ENCODE measurements at places on chromosomes 7 and 10.

- no peak for DNase-seq
Observed at GRCh38 chr7:122633472-122633871, 65.4 kb downstream of the RNF133 start.

DNA sequence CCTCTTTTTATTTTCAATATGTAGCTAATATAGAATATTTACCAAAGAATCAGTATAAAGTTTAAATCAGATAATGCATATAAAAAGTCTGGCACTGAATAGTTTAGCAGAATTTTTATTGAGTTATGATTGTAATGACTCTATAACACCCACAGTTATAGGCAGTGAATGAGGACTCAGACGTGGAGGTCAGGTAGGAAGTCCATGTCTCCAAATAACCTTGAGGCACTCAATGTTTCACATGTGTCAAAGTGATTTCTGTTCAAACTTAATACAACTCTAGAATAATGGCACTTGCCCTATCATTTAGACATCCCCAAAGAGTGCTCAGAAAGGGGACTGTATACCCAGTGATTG is 332.1 kb downstream of the BMPER start:
- no peak for DNase-seq

- no peak for DNase-seq
Observed at GRCh38 chr10:60192946-60193345, 196.7 kb downstream of the ANK3 start.

- no peak for DNase-seq
Observed at GRCh38 chr7:141709749-141710148, 1.6 kb downstream of the WEE2 start.

DNA sequence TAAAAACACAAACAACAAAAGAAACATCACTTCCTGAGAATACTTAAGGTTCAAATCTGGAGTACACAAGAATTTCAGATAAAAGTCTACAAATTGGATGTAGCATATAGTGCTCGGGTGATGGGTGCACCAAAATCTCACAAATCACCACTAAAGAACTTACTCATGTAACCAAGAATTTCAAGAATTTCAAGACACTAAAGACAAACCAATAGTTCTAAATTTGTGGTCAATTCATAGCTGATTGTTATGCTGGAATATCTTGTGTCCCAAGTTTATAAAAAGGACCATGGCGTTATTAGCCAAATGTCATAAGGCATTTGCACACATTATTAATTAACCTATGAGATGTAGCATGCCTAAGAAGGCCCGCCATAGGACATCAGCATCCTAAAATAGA is 1204.1 kb upstream of the AUTS2 start:
- no peak for DNase-seq

- DNase-seq: no peak
Observed at GRCh38 chr7:155987681-155988235, 175.5 kb upstream of the SHH start.

GRCh38 chr7:45105588-45106188 is 5.8 kb downstream of the TBRG4 start:
- DNase-seq: no peak

- DNase-seq: no peak
Observed at GRCh38 chr10:127174866-127175265, 21.5 kb downstream of the INSYN2A start.

GRCh38 chr10:58475322-58476277 is 37.1 kb upstream of the BICC1 start:
- no peak for DNase-seq

GRCh38 chr7:6167004-6167551 is 105.3 kb downstream of the CYTH3 start:
- DNase-seq: no peak

- no peak for DNase-seq
Observed at GRCh38 chr10:73635781-73636180, 5.5 kb downstream of the MYOZ1 start.

DNA sequence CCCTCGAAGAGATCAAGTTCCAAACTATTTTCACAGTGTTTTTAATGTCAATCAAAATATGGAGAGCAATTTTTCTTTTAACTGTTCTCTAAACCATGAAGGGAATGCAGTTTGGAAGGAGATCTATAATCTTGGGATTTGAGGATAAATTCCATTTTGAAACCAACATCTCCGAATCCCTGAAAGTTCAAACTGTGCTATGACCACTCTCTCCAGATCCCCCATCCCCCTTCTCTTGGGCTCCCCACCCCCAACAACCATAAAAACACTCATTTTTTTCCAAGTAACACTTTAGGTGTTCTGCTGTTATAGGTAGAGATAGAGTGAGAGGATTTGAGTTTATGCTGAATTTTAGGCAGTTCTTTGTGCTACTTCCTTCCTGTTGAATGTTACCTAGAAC is 1.7 kb downstream of the CALD1 start:
- no peak for DNase-seq

DNA sequence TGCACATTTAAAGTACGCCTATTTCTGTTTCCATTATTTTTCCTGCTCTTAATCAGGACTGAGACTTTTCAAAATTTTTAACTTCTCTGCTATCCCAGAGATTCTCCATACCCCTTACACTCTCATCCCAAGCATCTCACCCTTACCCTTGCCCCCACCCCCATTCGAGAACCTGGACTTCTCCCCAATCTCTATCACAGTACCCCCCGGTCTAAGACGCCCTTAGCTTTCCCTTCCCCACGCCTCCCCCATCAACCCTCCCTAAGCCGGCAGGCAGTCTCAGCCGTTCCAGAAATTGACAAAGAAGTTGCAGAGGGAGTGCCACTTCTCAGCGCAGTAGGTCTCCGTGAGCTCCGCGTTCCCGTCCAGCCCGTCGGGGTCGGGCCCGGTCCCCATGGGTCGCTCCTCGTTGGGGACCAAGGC is 1.4 kb downstream of the FGFBP3 start:
- no peak for DNase-seq

GRCh38 chr7:57354195-57354594 is 95.8 kb upstream of the ZNF716 start:
- DNase-seq: no peak

DNA sequence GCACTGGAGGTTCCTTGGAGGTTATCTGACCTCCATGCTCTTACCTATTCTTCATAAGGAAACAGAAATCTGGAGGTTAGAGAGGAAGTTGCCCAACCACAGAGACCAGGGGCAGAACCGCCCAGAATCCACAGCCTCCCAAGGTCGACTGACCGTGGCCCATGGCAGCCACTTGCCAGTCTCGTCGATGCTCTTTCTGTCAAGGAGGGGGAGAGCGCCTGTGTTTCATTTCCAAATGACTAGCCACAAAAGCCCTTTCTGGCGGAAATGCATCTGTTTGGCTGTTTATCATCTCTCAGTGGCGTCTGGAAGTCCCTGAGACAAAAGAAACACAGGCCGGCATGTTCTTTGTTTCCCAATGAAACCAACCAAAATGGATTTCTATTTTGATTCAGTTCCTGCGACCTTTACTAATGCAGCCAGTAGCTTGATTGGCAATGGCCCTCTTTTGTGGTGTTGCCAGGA is 2.9 kb downstream of the RAMP3 start:
- DNase-seq: no peak

DNA sequence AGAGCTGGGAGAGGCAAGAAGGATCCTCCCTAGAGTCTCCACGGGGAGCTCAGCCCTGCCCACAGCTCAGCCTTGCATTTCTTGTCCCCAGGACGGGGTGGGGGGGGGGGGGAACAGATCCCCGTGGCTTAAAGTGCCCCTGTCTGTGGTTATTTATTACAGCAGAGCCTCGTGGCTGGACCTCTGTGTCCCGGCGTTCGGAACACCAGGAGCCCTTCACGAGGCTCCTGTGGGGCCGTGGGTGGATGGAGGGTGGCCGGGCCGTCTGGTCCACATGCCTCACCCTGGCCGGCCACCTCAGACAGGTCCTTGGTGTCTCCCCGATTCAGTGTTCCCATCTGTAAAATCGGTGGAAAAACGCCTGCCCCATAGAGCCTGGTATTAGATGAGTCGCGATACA is 37.9 kb downstream of the FAM20C start:
- no peak for DNase-seq

- no peak for DNase-seq
Observed at GRCh38 chr7:131011976-131012375, 278.0 kb upstream of the KLF14 start.

DNA sequence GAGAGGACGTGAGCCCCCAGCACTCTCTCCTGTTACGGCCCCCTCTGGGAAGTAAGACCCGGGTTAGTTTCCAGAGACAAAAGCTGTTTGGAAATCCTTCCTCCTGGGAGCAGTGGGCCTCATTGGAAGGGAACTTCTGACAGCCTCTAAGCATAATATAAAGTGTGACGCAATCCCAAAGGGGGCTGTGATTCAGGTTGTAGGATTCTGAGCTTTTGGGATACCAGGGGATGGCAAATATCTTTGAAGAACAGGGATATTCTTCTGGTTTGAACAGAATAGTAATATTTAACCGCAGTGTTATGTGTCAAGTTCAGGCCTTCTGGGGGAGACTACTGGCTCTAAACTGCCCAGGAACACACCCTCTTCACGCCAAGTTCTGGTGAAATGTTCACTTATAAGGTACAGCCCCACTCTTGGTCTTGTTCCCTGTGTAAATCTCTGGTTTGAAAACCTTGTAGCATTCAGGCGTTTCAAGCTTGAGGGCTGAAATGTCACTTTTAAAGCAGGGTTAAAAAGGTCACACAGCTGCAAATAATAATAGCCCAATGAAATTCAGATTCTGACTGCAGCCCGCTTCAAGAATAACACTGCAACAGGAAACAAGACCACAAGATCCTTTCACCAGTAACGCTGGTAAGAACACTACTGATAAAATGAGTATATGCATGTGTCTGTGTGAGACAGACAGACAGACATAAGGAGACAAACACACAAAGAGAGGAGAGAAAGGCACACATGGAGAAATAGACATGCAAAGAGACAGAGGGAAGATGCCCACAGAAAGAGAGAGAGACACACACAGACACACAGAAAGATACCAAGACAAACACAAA is 69.0 kb downstream of the CREB5 start:
- no peak for DNase-seq

DNA sequence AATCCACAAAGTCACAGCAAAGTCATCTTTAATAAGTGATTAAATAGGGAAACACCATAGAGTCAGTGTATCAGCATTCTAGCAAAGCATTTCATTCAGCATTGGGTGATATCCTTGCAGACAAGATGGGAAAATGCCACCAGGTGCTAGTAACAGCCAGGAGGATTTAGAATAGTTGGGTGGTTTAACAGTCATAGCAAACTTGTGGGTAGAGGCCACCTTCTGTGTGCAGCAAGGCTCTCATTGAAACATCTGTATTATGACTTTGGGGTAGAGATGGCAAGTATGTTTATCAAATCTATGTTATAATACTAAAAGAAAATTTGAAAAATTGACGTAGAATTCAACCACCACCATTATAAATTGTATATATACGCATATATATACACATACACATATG is 26.4 kb upstream of the ADO start:
- DNase-seq: no peak

DNA sequence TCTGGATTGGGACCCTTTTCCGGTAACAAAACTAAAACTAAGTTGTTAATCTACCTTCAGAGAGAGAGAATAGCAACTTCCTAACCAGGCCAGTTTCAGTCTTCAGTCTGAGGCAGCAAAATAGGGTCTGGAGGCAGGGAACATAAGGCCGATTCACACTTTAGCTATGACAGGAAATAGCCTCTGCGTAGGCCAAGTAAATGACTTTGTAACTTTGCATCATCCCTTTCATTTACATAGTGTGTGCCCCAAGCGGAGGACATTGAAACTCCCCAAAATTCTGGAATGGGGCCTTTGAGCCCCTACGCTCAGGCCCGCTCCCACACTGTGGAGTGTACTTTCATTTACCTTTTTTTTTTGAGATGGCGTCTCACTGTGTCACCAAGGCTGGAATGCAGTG is 1.7 kb upstream of the UPP1 start:
- DNase-seq: no peak

DNA sequence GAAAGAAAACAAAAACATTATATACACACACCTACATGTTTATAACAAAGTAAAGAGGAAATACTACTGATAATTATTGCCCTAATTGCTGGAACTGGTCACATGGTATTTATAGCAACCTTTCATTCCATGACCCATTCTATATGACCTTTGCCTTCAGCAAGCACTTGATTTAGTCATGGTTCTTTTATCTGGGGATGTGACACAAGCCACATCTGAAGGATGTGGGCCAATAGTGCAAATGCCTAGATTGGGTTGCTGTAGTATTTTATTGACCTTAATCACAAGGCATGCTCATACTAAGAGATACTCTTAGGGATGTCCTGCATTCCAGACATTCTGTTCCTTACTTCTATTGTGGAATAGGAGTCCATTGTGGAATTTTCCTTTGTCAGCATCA is 723.5 kb upstream of the POM121L12 start:
- no peak for DNase-seq

GRCh38 chr7:129886818-129887186 is 66.0 kb downstream of the UBE2H start:
- no peak for DNase-seq

DNA sequence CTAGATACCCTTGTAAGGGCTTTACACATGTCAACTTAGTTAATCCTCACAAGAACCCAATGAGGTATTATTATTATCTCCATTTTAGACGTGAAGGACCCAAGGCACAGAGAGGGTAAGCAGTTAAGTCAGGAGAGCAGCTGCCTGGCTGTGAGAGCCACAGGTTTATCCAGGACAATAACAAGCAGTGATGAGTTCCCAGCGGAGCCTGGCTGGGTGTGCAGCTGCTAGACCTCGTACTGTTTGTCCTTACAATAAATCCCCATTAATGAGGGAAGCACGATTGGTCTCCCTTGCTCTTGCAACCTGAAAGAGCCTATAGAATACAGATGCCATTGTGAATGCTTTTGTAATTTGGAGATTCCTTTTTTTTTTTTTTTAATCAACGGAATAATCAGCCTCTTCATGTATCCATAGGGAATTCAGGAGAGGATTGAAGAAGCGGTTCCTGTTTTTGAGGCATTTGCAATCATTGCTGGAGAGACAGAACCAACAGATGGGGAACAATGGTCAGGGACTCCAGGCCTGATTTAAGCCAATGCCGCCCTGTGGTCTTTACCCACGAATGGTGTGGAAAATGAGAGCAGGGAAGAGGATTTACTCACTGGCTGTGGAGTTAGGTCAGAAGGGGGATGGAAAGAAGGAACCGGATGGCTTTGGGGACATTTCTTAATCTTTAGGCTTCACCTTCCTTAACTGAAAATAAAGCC is 12.3 kb upstream of the ASB4 start:
- no peak for DNase-seq

DNA sequence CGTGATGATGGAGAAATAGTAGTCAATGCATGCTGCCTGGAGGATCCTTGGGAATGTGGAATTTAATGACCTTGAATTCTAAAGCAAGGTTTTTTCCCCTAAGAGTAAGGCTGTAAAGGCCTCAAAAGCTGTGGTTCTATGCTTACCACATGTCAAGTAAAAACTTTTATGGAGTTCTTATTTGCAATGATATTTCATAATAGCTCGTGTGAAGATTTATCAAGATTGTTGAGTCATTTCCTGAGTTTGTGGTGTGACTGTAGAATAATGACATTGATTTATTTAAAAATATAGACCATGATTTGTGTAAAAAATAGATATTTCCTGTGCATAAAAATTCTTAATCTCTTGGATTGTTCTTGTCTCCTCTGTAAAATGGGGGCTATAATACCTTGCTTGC is 67.5 kb upstream of the SORCS1 start:
- DNase-seq: no peak

GRCh38 chr7:130356121-130356875 is 11.7 kb downstream of the CPA5 start:
- no peak for DNase-seq

All from stimulated activated CD4-positive, alpha-beta T cell treated with anti-CD3 and anti-CD28 coated beads, Interleukin-1b, Interleukin-23, amount 100 ng/mL, for 24 hours (primary cell).